ENCODE measurements at places on chromosomes 11 and 22.
A peak's percentile ranks its signal among the peaks of the same experiment; 100 is the strongest.

DNA sequence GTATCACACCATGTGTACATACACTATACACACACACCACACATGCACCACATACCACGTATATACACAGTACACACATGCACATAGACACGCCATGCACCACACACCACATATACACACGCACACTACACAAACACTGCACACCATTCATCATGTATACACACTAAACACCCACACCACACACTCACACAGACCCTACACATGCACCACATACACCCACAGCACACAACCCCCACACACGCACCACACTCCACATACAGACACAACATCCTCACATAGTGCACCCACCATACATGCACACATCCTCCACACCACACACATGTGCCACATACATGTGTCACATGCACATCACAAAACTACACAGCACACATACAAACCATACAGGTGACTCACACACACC is 397.1 kb downstream of the TBC1D22A start:
- peak; percentile 27 for DNase-seq

- DNase-seq = no peak
These were observed 546 bp downstream of the GNB1L start for GRCh38 chr22:19853879-19854777.

GRCh38 chr11:122038543-122038942 is 77.5 kb downstream of the BLID start:
- no peak for DNase-seq

- DNase-seq = peak; percentile 34
These were observed 65.5 kb upstream of the NUP160 start for GRCh38 chr11:47913529-47914244.

DNA sequence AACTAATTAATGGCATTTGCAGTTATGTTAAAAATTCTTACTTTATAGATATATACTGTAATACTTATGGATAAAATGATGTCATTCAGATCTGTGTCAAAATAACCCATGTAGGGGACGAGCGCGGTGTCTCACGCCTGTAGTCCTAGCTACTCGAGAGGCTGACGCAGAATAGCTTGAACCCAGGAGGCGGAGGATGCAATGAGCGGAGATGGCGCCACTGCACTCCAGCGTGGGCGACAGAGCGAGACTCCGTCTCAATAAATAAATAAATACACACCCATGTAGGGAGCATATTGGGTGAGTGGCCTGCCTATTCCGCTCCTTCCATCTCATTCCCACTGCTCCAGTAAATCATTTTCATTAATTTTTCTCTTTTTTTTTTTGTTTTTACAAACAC is 7.1 kb downstream of the SNU13 start:
- no peak for DNase-seq

DNA sequence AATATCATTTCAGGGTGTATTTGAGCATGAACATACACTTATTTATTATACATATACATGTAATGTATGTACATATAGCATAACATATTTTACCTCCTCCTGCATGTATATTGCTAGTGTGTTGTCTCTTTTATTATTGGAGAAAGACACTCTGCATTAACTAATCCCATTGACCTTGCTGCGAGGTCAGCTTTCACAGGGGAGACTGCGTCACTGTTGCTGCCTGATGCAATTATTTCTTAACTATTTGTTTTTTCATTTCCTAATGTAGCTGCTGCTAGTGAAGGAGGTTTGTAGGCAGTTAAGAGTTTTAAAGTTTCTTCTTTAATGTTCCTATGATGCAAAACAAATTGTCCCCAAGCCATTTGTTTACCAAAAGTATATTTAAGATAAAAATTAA is 185.4 kb upstream of the CNTN5 start:
- no peak for DNase-seq

DNA sequence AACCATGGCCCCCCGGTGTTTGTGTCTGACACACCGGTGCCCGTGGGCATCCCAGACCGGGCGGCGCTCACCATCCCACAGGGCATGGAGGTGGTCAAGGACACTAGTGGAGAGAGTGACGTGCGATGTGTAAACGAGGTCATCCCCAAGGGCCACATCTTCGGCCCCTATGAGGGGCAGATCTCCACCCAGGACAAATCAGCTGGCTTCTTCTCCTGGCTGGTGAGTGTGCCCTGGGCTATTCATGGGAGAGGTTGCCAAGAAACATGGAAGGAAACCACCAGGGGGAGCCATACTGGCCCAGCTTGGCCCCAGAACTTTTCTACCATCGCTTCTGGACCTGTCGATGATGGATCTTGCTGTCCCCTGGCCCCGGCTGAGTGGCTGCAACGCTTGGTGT is 36.5 kb downstream of the PRDM11 start:
- DNase-seq = no peak

- no peak for DNase-seq
These were observed 193.6 kb downstream of the FAM76B start for GRCh38 chr11:95595973-95596489.

GRCh38 chr11:12841946-12842630 is 167.0 kb upstream of the RASSF10 start:
- no peak for DNase-seq

- DNase-seq = no peak
These were observed 289.1 kb upstream of the SORL1-AS1 start for GRCh38 chr11:121741761-121742361.

DNA sequence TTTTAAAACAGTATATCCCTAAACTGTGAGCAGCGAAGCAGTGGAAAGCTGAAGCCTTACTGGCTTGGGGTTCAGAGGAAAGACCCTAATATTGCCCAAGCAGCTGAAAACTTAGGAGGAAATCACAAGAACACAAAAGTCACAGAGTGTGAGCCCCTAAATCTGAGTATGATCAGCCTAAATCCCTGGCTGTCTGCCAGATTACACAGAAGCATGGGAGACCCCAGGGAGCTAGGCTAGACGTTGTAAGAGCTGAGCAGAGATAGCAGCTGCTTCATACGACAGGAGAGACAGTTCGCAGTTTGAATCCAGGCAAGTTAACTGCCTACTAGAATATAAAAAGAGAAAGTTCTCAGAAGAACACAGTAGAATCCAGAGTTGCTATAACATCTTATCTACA is 81.2 kb downstream of the PACS1 start:
- no peak for DNase-seq

- DNase-seq = no peak
These were observed 3.8 kb upstream of the TMEM134 start for GRCh38 chr11:67472882-67473281.

GRCh38 chr11:45723397-45723796 is 58.0 kb upstream of the CHST1 start:
- DNase-seq = no peak

DNA sequence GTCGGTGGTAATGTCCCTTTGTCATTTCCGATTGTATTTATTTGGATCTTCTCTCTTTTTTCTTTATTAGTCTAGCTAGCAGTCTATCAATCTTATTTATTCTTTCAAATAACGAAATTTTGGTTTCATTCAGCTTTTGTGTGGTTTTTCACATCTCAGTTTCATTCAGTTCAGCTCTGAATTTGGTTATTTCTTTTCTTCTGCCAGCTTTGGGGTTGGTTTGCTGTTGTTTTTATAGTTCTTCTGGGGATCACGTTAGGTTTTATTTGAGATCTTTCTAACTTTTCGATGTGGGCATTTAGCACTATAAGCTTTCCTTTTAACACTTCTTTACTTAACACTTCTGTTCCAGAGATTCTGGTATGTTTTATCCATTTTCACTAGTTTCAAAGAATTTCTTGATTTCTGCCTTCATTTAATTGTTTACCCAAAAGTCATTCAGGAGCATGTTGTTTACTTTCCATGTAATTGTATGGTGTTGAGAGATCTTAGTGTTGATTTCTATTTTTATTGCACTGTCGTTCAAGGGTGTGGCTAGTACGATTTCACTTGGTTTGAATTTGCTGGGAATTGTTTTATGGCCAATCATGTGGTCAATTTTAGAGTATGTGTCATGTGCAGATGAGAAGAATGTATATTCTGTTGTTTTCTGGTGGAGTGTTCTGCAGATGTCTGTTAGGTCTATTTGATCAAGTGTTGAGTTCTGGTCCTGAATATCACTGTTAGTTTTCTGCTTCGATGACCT is 7.7 kb upstream of the SCGB1D1 start:
- DNase-seq = no peak

DNA sequence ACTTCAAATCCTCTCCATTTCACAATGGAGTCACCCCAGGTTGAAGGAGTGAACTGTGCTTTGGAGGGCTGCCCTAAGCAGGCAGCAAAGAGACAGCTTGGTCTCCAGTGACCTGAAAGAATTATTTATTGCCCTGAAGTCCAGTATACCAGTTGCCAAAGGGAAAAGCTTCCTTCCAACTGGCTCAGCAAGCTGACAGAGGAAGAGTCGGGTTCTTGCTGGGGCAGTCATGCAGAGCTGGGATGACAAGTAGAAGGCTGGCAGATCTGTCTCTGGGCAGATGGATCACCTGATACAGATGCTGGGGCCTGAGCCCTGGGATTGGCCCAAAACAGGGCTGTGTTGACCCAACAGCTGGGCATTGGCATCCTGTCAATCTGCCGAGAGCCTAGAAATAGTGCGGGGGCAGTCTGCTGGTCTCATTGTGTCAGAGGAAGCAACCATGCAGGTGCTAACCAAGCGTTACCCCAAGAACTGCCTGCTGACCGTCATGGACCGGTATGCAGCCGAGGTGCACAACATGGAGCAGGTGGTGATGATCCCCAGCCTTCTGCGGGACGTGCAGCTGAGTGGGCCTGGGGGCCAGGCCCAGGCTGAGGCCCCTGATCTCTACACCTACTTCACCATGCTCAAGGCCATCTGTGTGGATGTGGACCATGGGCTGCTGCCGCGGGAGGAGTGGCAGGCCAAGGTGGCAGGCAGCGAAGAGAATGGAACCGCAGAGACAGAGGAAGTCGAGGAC is at the start of gene THRSP:
THRSP (plus strand) TSS at position 422 of the 742 bp plus-strand sequence; CDS start at position 443, 21 bp downstream.
- no peak for DNase-seq

- DNase-seq = no peak
These were observed 85.1 kb downstream of the TRIM44 start for GRCh38 chr11:35747668-35748067.

DNA sequence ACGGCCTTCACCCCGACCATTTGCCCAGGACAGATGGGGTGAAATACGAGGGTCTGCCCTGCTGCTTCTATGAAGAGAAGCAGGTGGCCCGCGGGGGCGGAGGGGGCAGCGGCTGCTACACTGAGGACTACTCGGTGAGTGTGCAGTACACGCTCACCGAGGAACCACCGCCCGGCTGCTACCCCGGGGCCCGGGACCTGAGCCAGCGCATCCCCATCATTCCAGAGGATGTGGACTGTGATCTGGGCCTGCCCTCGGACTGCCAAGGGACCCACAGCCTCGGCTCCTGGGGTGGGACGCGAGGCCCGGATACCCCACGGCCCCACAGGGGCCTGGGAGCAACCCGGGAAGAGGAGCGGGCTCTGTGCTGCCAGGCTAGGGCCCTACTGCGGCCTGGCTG is 11.2 kb downstream of the C22orf31 start:
- DNase-seq = no peak

DNA sequence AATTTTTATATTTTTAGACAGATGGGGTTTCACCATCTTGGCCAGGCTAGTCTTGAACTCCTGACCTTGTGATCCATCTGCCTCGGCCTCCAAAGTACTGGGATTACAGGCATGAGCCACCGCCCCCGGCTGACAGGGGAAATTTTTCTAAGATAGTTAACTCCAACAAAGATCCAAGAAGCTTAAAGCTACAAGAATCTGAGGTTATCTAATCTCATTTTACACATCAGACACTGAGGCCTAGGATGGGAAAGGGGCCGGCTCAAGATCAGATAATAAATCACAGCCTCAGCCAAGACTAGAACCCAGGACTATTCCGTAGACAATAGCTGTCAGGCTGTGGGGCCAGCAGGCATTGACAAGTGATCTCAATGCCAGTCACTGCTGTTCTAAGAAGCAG is 94.0 kb downstream of the AMBRA1 start:
- DNase-seq = no peak

DNA sequence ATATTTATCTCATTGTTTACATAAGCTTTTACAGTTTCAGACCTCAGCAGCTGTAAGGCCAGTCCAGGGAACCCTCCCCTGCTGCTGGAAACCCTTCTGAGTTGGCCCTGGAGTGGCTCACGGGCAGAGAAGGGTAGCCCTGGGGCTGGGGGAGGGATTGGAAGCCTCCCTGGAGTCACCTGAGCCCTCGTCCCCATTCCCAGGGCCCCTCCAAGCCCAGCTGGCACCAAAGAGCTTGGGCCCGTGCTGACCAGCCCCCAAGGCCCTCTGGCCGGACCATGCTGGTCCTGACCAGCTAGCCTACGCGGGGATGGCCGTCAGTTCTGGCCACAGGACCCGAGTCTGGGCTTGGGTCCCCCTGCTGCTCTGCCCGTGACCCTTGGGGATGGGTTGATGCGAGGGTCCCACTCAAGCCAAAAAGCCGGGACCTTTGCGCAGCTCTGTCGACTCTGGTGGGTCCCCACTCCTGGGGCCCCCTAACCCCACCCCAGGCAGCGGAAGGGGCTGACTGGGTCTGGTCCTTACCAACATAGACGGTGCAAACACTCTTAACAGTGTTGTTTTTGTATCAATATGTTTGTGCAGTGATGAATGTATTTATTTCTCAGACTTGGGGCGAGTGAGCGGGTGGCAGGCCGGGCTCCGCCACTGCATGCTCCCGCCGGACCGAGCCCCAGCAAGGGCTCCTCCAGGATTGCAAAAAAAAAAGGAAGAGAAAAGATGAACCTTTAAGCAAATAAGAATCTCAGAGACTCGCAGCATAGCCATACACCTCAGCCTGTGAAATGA is 17.5 kb upstream of the TMEM191C start:
- DNase-seq = peak; percentile 76

GRCh38 chr11:792873-793272 is 3.0 kb upstream of the CEND1 start:
- no peak for DNase-seq

DNA sequence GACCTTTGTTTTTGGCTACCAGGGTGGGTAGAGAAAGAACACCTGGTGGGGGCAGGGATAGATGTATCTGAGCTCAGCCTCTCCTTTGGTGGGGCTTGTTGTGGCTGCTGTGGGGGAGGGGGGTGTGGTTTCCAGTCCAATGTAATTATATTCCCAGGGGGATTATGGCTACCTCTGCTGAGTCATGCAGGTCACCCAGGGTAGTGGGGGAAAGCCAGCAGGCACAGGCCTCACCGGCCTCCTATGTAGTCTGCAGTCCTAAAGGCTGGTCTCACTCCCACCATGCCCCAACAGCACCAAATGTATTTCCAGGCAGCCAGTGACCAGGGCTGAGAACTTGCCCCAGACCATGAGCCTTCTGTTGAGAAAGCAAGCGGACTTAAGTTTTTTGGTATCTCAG is 119.6 kb downstream of the DYNC2H1 start:
- DNase-seq = no peak

DNA sequence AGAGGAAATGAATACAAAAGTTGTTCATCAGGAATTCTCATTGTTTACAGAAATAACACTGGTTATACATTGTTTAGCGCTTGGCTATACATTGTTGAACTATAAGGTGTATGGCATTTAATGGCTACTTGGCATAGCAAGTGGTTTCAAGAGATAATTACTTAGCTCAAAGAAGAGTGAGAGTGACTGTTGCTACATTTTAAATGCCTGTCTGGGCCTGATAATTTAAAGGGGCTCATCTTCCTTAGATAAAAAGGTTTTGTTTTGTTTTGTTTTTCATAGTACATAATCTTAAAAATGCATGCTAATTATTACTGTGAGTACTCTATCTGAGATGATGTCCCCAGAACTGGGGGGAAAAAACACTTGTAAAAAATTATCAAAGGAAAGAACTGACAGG is 1.5 kb upstream of the SMPD1 start:
- no peak for DNase-seq
